ENCODE measurements at places on chromosomes 12 and 14.

DNA sequence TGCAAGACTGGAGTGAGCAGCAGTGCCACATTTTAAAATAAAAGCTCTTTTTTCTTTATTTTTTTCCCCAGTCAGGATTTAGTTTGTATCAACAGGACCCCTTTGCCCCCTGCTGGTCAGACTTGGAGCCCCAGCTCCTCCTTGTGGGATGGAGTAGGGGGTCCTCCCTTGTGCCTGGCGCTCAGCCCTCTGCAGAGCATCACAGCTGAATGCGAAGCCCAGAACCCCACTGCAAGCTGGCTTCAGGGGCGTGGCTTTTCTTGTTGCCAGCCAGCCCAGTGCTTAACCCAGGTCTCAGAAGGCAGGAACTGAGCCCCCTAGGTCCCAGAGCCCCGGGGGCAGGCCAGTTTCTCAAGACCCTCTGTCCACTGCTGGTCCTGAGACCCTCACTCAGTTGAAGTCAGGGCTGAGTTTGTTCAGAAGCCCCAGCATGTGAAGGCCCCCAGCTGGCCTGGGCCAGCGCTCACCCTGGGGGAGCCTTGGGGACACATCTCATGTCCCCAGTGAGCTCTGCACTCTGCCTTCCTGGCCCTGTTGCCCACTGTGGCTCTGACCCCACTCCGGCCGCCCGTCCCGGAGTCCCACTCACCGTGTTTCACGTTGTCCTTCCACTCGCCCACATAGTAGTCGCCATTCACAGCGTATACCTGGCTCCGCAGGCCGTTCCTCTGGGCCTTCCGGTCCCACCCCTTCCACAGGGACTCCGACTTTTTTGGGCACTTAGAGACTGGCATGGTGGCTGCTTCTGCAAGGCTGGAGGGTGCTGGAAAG, 519 bp downstream of the MORN3 start:
- DNase-seq, result peak; percentile 46

DNA sequence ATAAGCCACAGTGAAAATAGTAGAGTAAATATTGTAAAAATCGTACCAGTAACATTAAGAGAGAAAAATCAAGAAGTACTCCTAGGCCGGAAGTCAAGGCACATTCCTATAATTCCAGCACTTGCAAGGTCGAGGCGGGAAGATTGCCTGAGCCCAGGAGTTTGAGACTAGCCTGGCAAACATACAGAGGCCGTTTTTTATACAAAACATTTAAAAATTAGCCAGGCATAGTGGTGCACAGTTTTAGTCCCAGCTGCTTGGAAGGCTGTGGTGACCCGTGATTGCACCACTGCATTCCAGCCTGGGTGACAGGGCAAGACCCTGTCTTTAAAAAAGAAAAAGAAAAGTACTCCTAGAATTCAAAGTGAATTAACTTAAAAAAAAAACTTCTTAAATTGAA, 341.8 kb downstream of the C12orf50 start:
- no peak for DNase-seq

GRCh38 chr12:29778531-29778930, 5.2 kb downstream of the TMTC1 start:
- DNase-seq, result no peak

- DNase-seq, result no peak
These were observed 142.0 kb upstream of the PZP start for GRCh38 chr12:9349888-9350885.

DNA sequence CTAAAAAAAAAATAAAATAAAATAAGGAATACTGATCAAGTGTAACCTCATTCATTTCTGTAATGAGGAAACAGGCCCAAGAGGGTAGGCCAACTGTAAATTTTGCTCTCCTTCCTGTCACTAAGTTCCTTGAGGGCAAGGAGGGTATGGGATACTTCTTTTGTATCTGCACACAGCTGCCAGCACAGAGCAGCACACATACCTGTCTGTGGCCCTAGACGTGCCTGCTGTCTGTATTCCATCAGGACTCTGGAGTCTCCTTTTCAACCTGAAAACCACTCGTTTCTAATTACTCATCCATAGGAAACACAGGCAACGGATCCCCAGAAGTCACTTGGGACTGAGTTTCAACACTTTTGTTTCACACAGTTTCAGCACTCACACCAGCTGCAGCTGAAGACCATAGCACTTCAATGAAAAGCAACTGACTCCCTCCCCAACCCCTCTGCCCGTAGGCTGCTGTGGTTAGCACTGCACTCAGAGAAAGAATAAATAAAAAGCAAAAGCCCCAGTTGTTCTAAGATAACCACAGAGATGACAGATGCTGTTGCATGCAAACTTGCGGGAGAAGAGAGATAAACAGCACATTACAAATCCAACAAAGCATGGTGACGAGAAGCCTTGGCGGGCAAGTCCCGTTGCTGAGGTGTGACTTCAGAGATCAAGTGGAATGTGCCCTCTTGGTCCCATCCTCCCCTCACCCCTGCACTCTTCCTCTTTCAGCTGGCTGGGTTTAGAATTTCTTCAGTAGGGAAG, 24.9 kb downstream of the CRACR2A start:
- no peak for DNase-seq

DNA sequence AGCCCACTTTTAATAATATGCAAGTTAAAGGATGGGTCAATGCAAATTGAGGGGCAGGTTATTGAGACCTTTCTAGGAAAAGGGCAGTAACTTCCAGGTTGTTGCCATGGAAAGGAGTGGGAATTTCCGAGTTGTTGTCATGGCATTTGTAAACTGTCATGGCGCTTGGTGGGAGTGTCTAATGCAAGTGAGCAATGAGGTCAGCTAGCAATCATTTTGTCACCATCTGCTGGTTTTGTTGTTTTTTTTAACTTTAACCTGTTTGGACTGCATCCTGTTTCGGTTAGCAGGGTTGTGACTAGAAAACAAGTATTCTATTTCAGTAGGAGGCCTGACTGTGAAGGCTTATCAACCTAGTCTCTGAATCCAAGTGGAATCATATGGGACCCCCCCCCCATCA, 85.8 kb upstream of the TSPAN11 start:
- DNase-seq, result no peak

DNA sequence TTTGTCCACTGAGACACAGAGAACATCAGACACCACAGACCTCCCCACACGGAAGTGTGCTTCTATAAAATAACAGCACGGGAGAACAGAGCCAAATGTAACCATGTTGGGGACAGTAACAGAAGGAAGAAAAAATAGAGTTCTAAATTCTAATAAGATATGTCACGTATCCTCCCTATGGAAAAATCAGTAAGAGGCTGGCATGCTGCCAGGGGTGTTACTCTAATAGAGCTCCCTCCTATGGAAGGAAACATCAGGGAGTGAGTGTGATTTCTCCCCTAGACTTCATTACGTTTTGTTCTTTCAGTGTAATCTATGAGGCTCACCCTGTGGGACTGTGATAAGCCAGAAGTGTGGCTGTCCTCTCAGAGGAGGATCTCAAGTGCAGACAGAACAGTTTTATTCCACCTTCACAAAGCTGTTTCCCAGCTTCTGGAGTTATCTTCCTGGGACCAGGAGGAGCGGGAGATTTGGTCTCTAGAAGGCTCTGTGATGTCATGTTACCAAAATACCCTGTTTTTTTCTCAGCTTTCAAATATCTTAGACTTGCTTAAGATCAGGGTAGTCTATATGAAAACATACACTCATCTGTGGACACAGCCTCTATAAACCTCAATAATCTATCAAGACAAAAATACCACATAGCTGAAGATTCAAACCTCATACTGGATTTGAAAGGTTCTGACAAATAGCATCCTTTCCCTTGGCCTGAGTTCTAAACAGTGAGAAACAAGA, 69.3 kb downstream of the ZFC3H1 start:
- DNase-seq, result no peak

DNA sequence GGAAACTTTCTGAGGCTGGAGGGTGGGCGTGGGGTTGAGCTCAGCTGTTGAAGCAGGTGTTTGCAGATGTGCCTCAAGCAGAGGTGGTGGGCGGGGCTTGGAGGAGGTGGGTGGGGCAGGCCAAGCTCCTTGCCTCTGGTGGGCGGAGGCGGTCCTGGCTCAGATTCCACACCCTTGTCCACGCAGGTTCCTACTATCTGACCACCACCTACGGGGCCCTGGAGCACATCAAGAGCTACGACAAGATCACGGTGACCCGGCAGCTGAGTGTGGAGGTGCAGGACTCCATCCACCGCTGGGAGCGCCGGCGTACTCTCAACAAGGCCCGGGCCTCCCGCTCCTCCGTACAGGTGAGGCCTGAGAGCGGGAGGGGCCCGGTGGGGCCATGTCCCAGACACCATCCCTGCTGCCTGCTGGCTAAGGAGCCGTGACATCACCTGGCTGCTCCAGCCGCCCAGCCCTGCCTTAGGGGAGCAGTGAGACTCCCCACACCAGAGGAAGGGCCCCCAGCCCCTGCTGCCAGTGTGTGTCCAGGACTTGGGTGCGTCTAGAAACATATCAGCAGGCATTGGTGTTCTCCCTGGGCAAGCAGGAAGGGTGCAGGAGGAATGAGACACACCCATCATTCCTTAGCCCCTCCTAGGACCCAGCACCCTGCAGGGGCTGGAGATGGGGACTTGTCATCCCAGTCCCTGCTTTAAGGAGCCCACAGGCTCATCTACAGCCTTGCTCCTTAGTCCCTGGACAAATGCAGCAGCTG, 63.4 kb downstream of the LGMN start:
- DNase-seq, result no peak

- DNase-seq, result peak; percentile 89
These were observed 469 bp upstream of the RAB35 start for GRCh38 chr12:120116792-120117651.

DNA sequence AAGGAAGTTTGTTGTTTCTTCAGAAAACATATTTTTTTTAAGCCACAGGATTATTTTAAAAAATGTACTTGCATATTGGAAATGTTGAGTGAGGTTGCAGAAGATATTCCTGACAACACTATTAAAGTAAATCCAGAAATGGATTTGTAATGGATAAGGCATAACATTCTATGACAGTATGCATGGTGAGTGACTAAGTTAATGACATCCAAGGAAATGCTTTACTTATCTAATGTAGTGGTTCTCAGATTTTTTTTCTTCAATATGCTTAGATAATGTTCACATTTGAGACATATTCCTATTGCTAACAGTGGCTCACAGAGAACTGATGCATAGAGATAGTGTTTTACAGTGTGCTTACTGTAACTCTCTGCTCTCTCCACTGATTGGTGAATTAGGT, 49.4 kb downstream of the ZDHHC17 start:
- DNase-seq, result no peak

GRCh38 chr12:3732901-3733300, 20.0 kb downstream of the CRACR2A start:
- no peak for DNase-seq

DNA sequence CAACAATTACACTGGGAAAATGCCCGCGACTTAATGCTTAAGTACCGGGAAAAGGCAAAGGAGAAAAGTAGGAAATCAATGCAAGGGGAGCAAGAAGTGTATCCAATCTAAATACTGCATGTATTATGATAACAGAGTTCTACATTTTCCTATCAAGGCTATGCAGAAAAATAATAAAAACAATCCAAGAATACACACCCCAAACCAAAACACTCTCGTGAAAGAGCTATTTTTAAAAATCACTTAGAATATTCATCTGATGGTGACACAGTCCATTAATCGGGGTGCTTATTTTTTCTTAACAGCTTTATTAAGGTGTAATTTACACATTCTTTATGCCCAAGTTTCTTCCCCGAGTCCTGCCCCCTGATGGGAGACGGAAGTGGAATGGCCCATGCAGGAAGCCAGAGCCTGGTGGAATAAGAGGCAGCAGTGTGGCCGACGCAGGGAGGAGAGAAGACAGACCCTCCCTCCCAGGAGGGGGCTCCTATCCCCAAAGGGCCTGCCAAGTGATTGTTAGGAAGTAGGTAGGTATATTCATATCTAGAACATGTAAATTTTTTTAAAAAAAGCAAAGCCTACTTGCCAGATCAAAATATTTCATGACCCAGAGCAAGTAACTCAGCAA, 174.3 kb downstream of the FOXN3 start:
- DNase-seq, result no peak

DNA sequence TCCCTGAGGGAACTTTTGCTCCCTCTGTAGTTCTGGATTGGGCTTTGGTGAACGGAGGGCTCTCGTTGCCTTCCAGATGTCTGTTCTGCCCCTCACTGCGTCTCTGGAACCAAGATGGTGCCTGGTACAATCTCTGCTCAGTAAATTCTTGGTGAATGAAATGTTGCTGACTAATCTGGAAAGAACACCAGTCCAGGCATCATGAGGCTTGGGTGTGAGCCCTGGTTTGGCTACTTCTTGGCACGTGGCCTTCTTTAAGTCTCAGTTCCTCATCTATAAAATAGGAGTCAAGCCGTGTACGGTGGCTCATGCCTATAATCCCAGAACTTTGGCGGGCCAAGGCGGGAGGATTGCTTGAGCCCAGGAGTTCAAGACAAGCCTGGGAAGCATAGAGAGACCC, 4.3 kb downstream of the HHIPL1 start:
- DNase-seq, result no peak

GRCh38 chr14:95536036-95536593, 1.3 kb downstream of the GLRX5 start:
- DNase-seq, result no peak

DNA sequence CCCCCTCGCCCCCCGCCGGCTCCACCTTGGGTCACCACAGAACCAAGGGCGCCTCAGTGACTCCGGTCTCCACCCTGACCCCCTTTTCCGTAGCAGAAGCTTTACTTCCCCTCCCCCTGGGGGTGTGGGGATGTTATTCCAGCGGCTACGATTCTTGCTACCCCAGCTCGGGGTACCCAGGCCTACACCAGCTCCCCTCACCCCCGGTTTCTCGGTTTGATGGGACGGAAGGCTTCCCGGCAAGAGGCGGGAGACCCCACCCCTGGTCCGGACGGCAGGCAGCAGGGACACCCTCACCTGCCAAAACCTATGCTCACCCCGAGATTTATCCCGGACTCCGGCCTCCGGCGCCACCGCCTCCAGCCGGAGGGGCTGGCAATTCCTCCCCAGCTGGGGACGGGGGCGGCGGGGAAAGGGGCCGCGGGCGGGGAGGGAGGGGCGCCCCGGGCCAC, 619 bp downstream of the RAB15 start:
- no peak for DNase-seq

- DNase-seq, result no peak
These were observed 167.5 kb downstream of the MDGA2 start for GRCh38 chr14:47507861-47508260.

- no peak for DNase-seq
These were observed 505.9 kb downstream of the FLRT2 start for GRCh38 chr14:86035882-86036281.

GRCh38 chr12:11658791-11659190, 9.3 kb downstream of the ETV6 start:
- DNase-seq, result no peak

GRCh38 chr12:89768586-89769482, 60.2 kb upstream of the ATP2B1 start:
- DNase-seq, result no peak
